Activated naive CD8-positive, alpha-beta T cell treated with anti-CD3 and anti-CD28 coated beads for 36 hours (primary cell): ENCODE measurements at places on chromosomes 16 and 17. TPM values are rescaled to one million over a fixed set of nuclear protein-coding genes. Genes with fewer than 3 reads are reported as not detected.

DNA sequence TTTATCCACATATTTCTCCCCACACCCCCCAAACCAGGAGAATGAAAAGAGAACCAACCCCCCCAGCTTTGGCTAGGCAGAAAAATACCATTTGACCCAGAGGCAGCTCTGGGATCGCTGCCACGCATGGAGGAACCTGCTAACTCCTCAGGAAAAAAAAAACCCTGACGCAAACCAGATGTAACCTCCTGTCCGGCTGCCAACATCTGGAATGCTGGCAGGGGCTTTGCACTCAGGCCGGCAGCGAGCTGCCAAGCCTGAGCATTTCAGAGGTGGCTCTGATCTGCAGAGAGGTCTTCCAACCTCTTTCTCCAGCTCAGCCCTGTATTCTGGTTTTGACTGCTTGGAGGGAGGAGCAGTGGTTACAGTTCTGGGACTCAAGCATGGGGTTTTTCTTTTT is 8.2 kb downstream of the IGFBP4 start:
- peaks cover 13% of the 10 kb centered on the region for H3K27me3 ChIP-seq
- no peak for DNase-seq
- peaks cover 16% of the 10 kb centered on the region for H3K4me1 ChIP-seq
- no peak overlapping the region for H3K4me3 ChIP-seq

Gene SPIRE2
- 0.52 TPM for total RNA-seq

- no peak for DNase-seq
- H3K36me3 ChIP-seq = no peaks in the 10 kb centered on the region
- no peak overlapping the region for H3K27ac ChIP-seq
- H3K4me3 ChIP-seq = no peak overlapping the region
- no peaks in the 10 kb centered on the region for H3K27me3 ChIP-seq
Observed at GRCh38 chr17:80425835-80426426, 11.0 kb downstream of the ENDOV start.

- no peak overlapping the region for H3K27ac ChIP-seq
- no peak for DNase-seq
- no peaks in the 10 kb centered on the region for H3K4me1 ChIP-seq
Observed at GRCh38 chr16:22886927-22887326, 73.0 kb downstream of the HS3ST2 start.

Gene BCL6B
- total RNA-seq = 1.0 TPM

GRCh38 chr17:17669580-17670235 is 11.6 kb upstream of the RAI1 start:
- H3K36me3 ChIP-seq = no peaks in the 10 kb centered on the region
- no peak overlapping the region for H3K27ac ChIP-seq
- H3K4me3 ChIP-seq = no peak overlapping the region
- DNase-seq = no peak

Gene KIF2B
- not detected for total RNA-seq

DNA sequence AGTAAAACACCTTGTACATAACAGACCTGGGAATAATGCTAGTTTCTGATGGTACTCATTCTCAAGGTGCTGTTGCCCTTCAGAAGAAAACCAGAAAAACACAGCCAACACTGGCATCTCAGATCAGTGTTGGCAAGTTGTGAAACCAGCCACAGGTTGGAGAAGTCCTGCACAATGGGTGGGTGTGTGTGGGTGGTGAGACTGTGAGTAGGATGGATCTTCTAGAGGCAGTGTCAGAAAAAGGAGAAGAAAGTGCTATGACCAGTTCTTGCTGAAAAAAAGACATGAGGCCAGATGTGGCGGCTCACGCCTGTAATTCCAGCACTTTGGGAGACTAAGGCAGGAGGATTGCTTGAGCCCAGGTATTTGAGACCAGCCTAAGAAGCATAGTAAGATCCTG is 35.2 kb upstream of the SMIM36 start:
- H3K4me3 ChIP-seq = no peak overlapping the region
- no peak overlapping the region for H3K27ac ChIP-seq
- no peaks in the 10 kb centered on the region for H3K4me1 ChIP-seq
- H3K36me3 ChIP-seq = no peaks in the 10 kb centered on the region
- no peak for DNase-seq

DNA sequence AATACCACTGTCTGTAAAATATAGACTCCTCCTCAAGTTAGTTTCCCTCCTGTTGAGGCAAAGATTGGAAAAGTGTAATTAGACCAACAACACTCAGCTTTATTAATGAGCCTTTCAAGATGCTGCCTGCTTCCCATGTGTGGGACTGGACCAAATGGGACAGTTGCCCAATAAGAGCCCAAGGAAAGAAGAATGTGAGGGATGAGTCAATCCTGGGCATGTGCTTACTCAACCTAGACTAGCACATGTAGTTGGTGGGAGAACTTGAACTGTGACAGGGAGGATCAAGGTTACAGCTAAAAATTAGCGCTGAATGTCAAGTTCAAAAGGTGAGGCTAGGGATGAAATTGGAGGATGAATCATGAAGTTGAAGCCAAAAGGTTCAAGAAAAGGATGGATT is 435.5 kb downstream of the CA10 start:
- no peaks in the 10 kb centered on the region for H3K27me3 ChIP-seq
- no peak overlapping the region for H3K27ac ChIP-seq
- H3K36me3 ChIP-seq = no peaks in the 10 kb centered on the region
- H3K4me3 ChIP-seq = no peak overlapping the region
- no peaks in the 10 kb centered on the region for H3K4me1 ChIP-seq
- no peak for DNase-seq

DNA sequence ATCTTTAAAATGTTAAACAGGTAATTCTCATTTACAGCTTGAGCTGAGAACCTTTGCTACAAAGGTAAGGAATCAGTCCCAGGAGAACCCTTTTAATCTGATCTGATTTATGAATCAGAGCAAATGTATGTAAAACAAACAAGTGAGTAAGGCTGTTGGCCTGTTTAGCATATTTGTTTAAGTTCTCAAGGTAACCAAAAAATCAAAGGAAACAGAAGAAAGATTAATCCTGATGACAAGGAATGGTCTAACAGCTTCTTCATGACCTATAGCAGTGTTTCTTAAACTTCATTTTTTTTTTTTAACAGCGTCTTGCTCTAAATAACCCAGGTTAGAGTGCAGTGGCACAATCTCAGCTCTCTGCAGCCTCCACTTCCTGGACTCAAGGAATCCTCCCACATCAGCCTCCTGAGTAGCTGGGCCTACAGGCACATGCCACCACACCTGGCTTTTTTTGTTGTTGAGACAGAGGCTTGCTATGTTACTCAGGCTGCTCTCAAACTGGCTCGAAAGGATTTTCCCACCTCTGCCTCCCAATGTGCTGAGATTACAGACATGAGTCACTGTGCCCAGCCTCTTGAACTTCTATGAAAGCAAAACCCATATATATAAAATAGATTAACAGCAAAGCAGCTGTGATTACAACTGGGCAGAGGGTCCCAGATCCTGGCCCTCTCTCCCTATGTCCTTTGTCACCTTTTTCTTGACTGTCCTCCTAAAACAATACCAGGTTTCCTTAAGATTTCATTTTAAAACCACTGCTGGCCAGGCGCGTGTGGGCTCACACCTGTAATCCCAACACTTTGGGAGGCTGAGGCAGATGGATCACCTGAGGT is 5.1 kb upstream of the JPT1 start:
- peaks cover 15% of the 10 kb centered on the region for H3K4me1 ChIP-seq
- DNase-seq = no peak

DNA sequence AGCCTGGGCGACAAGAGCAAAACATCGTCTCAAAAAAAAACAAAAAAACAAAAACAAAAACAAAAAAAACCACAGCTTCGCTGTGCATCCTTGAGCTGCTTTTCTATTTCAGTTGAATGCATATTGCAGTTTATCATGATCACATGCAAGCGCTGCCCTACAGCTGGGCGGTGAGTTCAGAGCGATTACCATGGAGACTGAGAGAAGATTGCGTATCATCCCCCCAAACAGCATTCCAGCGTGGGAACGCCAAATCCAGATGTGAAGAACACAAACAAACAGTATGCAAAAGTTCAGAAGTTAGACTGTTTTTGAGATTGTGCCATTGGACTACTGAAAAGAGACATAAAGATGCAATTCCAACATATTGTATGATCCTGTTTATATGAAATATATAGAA is 15.1 kb upstream of the SLC52A1 start:
- H3K4me3 ChIP-seq = no peak overlapping the region
- H3K27ac ChIP-seq = no peak overlapping the region
- no peak for DNase-seq
- H3K4me1 ChIP-seq = peaks cover 22% of the 10 kb centered on the region
- no peaks in the 10 kb centered on the region for H3K27me3 ChIP-seq

DNA sequence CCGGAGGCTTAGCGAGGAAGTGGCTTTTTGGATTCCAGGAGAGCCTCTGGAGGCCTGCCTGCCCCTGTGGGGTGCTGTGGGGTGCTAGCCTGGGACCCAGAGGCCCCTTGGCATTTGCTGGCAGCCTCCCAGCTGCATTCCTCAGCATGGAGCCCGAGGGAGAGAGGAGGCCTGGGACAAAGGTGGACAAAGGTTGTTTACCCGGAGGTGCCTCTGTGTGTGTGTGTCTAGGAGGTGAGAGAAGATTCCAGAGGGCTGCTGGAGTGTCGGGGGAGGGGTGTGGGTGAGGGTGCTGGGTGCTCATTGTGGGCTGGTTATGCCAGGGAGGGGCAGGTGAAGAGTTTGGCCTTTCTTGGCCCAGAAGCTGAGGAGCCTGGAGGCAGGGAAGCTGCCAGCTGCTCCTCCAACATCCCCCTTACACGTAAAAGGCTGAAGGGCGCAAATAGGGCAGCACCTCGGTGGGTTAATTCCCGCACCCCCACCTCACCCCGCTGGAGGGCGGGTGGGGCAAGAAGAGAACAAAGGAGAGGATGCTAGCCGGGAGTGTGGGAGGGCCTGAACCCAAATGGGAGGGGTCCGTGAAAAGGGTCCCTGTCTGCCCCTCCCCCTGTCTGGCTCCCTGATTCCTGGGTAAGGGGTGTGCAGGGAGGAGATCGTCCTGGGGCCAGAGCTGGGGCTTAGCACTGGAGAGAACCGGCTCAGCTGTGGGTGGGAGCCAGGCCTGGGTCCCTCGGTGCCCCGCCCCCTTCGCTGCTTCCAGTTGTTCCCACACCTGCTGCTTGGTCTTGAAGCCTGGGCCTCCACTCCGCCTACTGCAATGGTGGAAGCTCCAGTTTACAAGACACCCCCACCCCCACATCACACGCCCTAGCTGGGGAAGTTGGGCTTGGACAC is 9.9 kb downstream of the HEXIM2 start:
- H3K36me3 ChIP-seq = no peaks in the 10 kb centered on the region
- peaks cover 25% of the 10 kb centered on the region for H3K4me1 ChIP-seq
- no peaks in the 10 kb centered on the region for H3K27me3 ChIP-seq

GRCh38 chr16:79184464-79185030 is 416.0 kb downstream of the MAF start:
- no peak overlapping the region for H3K27ac ChIP-seq
- peaks cover 15% of the 10 kb centered on the region for H3K4me1 ChIP-seq

Gene DPEP1
- 0.16 TPM for total RNA-seq

DNA sequence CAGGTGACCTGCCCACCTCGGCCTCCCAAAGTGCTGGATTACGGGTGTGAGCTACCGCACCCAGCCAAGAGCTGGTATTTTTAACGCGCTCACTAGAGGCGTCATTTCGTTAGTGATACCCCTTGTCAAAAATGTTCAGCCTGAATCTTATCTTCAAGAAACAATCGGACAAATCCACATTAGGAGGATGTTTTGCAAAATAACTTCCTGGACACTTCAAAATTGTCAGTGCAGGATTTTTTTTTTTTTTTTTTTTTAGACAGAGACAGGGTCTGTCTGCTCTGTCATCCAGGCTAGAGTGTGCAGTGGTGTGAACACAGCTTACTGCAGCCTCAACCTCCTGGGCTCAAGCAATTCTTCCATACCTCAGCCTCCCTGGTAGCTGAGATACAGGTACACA is 63.0 kb downstream of the RMI2 start:
- no peak for DNase-seq
- no peak overlapping the region for H3K27ac ChIP-seq
- H3K4me1 ChIP-seq = peaks cover 3% of the 10 kb centered on the region
- H3K36me3 ChIP-seq = no peaks in the 10 kb centered on the region

DNA sequence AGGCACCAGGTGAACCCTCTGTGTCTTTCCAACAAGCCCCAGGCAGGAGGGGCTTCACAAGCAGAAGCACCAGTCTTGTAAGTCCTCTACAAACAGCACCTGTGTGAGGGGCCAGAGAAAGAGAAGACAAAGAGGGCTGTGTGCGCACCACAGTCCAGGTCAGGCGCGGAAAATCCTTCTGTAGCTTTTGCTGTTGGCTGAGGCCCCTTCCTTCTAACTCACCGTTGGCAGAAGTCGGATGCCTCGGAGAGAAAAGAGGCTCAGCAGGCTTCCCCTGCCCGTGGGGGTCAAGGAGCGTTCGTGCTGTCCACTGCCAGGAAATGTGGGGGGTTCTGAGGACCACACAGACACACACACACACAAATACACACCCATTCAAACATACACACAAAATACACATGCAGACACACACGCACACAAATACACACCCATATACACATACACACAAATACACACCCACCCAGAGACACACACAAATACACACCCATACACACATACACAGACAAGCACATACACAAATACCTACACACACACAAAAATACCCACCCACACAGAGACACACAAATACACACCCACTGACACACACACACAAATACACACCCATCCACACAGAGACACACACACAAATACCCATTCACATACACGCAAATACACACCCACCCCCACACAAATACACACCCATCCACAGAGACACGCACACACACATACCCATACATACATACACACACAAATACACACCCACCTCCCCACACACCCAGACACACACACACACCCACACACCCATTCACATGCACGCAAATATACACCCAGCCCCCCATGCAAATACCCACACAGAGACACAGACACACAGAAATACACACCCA is 6.8 kb downstream of the ZG16B start:
- no peak for DNase-seq
- no peak overlapping the region for H3K4me3 ChIP-seq
- H3K27me3 ChIP-seq = peaks cover 2% of the 10 kb centered on the region
- H3K36me3 ChIP-seq = no peaks in the 10 kb centered on the region
- no peak overlapping the region for H3K27ac ChIP-seq
- H3K4me1 ChIP-seq = peaks cover 15% of the 10 kb centered on the region
